GM23248 (cell line): ENCODE measurements at places on chromosomes 11 and 22. TPM values are rescaled to one million over a fixed set of nuclear protein-coding genes. Genes with fewer than 3 reads are reported as not detected.
A peak's percentile ranks its signal among the peaks of the same experiment; 100 is the strongest.

Gene FREY1
- not detected in 2 replicates for polyA plus RNA-seq

DNA sequence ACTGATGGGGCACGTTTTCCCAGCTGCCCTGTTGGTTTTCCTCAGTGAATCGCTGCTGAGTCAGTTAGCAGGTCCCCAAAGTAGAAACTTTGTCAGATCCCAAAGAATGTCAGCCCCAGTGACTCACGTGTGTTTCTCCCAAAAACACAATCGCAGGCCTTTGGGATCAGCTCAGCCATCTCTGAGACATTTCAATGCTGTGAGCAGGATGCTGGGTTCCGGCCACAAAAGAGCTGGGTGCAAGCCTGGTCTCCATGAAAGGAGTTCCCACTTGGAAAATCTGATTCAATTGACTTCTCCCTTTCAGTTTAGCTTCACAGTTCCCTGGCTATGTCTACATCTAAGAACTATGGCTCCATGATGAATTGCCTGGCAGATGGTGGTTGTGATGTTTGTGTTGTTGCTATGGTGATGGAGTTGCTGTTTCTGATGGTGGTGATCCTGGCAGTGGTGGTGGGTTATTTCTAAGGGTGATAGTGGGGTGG is 28.0 kb downstream of the MYEOV start:
- DNase-seq = peak; percentile 99

GRCh38 chr11:26651916-26652315 is 69.9 kb downstream of the SLC5A12 start:
- DNase-seq = no peak

- peak; percentile 90 for DNase-seq
These were observed 87.0 kb upstream of the BLID start for GRCh38 chr11:122202951-122203456.
